ENCODE measurements at places on chromosomes 2 and 18.

GRCh38 chr18:56505293-56505692 is 133.1 kb downstream of the TXNL1 start:
- no peak for DNase-seq

DNA sequence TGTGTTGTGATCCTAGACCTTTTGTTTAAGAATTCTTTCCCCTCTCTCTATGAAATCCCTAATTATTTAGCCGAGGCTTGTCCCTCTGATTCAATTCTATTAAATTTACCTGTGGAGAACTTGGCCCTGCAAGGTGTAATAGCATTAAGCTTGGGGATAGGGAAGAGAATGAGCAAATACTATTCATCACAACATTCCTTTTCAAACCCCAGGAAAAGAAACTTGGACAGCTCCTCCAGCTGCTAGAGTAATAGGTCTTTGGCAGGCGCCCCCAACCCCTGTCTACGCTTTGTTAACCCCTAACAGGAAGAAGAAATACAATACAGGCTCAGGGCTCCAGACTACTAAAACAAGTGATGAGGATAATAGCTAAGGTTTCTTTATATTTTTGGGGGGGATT is 957.0 kb downstream of the CPS1 start:
- DNase-seq: no peak

DNA sequence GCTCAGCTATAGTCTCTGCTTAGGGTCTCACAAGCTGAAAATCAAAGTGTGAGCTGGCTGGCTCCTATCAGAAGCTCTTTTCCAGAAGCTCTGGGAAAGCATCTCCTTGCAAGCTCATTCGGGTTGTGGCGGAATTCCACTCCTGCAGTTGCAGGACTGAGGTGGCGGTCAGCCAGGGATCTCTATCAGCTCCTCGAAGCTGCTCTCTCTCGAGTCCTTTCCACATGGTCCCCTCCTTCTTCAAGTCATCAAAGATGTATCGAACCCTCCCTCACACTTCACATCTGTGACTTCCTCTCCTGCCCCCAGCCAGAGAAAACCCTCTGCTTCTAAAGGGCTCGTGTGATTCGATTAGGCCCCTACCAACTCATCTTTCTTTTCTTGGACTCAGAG is 141.7 kb downstream of the ZFP36L2 start:
- DNase-seq: no peak

DNA sequence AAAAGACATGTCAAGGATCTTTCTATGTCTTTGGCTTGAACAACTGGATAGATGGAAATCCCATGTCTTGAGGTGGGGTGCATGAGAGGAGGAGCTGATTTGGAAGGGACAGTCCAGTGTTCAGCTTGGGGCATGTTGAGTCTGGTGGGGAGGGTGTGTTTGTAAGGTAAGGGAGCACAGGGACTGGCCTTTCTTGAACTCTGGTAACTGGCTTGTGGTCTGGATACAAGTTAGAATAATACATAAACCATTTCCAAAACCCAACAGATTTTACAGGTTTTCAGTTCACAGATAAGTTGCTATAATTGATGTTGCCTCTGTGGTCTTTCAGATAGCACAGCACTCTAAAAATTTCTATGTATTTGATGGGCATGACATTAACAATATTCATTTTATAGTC is 24.2 kb downstream of the RHBDD1 start:
- DNase-seq: no peak

GRCh38 chr2:229252280-229252679 is 18.8 kb downstream of the PID1 start:
- no peak for DNase-seq

All from stimulated activated CD4-positive, alpha-beta T cell treated with anti-CD3 and anti-CD28 coated beads, Interleukin-1b, Interleukin-23, amount 100 ng/mL, for 1 hour (primary cell).